ENCODE measurements at places on chromosomes 2 and 18.

GRCh38 chr18:10032331-10033015 is 118.7 kb downstream of the VAPA start:
- DNase-seq, result no peak

GRCh38 chr2:1421731-1422130 is 8.5 kb downstream of the TPO start:
- no peak for DNase-seq

DNA sequence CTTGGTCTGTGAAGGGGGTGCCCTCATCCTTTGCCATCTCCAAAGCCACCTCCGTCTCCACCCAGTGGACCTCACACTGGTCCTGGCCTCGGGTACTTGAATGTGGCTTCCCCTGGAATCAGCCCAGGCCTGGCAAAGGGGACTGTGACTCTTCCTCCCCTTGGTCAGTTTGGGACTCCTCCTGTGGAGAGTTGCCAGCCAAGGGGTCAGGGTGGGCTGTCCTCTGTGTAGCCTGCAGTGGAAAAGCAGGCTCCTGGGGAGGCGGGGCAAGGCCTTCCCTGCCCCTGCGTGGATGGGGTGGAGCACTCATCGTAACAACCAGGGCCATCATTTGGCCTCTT is 59.8 kb downstream of the INHBB start:
- DNase-seq, result no peak

GRCh38 chr2:227360351-227360750 is 18.8 kb downstream of the TM4SF20 start:
- no peak for DNase-seq

GRCh38 chr2:63776382-63776781 is 65.3 kb upstream of the UGP2 start:
- DNase-seq, result no peak

GRCh38 chr2:188701836-188702235 is 272.3 kb upstream of the COL3A1 start:
- no peak for DNase-seq

- no peak for DNase-seq
Observed at GRCh38 chr2:31504311-31504710, 76.4 kb downstream of the SRD5A2 start.

DNA sequence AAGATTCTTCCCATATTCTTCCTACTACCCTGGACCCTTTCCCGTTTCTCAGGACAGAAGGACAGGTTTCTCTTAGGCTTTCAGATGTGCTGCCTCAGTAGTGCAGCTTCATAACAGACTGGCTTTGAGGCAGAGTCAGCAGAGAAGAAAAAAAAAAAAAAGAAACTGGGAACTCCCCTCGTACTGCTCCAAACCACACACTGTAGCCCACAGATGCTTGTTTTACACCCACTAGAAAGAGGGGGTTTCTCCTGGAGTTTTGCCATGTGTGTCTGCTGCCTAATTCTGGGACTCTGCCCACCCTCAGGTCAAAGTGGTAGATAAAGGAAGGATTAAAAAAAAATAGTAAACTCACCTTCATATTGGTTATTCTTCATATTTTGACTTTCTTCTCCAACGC is 95.9 kb downstream of the NCOA1 start:
- no peak for DNase-seq

GRCh38 chr2:154400563-154401290 is 297.8 kb upstream of the KCNJ3 start:
- DNase-seq, result no peak

- DNase-seq, result no peak
Observed at GRCh38 chr2:118032169-118033013, 18.5 kb upstream of the CCDC93 start.

GRCh38 chr2:46569766-46570165 is 90.4 kb downstream of the TMEM247 start:
- no peak for DNase-seq

DNA sequence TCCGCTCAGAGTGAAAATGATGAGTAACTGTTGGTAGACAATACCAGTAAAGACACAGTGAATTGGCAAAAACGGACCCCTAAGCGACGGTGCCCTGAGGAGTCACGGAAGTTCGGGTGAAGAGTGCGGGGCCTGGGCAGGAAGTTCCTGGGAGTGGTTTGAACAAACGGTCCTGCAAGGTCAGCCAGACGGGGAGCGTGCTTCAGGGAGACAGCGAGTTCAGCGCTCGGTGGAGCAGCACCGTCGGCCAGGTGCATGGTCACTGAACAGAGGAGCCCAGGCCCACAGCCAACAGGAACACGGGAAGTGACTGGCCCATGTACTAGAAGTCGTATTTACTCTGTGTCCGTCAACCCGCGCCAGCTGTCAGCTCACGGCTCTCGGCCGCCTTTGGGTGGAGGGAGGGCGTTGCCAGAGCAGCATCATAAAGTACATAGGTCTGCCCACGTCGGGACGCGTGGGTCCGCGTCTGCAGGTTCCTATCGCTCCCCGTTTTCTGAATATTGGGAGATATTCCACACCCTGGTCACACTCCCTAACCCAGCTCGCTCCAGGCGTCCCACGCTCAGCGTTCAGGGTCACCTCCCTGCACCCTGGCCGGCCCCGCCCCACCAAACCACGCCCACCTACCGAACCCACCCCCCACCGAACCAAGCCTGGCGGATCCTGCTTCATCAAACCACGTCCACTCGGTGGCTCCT is 75.6 kb upstream of the UXS1 start:
- peak; percentile 52 for DNase-seq

DNA sequence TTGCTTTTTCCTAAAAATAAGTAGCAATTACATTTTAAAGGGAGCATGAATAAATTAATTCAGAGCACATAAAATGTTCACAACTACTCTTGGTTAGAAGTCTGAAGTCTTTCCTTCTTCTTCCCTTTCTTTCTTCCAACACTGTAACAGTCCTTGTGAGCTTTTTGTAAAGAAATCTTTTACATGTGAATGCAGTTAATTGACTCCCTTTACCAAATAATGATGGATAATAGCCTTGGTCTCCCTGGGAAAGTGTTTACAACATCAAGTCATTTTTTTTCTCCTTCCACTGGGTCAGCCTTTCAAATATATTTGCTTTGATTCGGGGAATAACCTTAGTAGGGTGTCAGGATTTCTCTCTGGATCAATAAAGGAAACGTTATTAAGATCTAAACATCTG is 39.1 kb downstream of the CALCRL start:
- no peak for DNase-seq

DNA sequence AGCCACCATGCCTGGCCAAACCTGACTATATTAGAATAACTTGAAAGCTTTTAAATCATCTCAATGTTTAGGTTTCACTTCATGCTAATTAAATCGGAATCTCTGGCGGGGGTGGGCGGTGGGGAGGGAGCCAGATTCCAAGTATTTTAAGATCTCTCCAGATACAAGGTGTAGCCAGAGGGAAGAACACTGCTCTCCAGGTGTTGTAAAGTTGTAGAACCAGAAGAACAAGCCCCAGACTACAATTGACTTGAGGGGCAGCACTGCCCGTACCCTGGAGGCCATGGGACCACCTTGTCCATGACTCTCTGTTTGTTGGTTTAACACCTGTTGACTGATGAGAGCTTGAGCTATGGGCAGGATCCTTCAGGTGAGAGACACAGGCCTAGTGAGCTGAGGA is 33.1 kb upstream of the GTF2A1L start:
- no peak for DNase-seq

GRCh38 chr2:85385746-85386145 is 24.4 kb downstream of the CAPG start:
- no peak for DNase-seq

GRCh38 chr2:149307014-149307413 is 23.4 kb upstream of the LYPD6 start:
- DNase-seq, result no peak

DNA sequence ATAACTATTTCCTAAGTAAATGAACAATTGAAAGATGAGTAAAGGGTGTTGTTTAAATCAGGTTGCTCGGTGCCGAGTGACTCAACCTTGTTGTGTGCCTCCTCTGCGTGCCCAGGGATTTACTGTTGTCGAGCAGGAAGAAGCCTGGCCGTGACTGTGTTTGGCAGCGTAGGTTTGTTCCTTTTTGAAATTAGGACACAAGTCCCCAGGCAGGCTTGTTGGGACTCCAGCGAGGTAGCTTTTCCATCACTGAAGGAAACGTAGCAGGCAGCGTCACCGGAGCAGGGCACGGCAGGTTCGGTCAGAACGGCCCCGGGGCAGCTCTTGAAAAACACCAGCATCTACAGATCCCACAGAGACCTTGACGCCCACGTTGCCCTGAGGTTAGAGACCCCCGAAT is 48.6 kb downstream of the TMEM18 start:
- no peak for DNase-seq

GRCh38 chr2:204487447-204488229 is 57.6 kb upstream of the PARD3B start:
- DNase-seq, result no peak

GRCh38 chr2:20988905-20989304 is 55.0 kb downstream of the APOB start:
- no peak for DNase-seq

- no peak for DNase-seq
Observed at GRCh38 chr2:30847329-30847728, 40.1 kb upstream of the CAPN13 start.

DNA sequence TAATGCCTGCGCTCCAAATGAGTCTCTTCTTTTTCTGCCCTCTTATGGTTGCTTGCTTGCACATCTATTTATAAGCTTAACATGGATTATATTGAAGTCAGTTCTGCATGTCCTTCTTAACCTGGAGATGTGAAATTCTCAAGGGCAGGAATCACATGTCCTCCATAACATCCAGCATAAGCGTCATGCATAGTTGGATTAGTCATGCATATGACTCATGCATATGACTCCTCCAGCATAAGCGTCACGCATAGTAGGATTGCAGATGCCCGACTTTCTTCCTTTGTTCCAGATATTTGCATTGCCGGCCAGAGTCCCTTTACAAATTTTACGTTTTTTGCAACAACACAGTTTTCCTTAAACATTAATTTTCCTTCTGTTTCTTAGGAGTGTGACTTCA is 308.6 kb downstream of the TGIF1 start:
- no peak for DNase-seq

GRCh38 chr18:70462078-70462439 is 173.2 kb downstream of the SOCS6 start:
- no peak for DNase-seq

- DNase-seq, result no peak
Observed at GRCh38 chr2:96396602-96397001, 61.0 kb downstream of the NCAPH start.

- DNase-seq, result no peak
Observed at GRCh38 chr2:68837861-68838341, 33.3 kb downstream of the BMP10 start.

DNA sequence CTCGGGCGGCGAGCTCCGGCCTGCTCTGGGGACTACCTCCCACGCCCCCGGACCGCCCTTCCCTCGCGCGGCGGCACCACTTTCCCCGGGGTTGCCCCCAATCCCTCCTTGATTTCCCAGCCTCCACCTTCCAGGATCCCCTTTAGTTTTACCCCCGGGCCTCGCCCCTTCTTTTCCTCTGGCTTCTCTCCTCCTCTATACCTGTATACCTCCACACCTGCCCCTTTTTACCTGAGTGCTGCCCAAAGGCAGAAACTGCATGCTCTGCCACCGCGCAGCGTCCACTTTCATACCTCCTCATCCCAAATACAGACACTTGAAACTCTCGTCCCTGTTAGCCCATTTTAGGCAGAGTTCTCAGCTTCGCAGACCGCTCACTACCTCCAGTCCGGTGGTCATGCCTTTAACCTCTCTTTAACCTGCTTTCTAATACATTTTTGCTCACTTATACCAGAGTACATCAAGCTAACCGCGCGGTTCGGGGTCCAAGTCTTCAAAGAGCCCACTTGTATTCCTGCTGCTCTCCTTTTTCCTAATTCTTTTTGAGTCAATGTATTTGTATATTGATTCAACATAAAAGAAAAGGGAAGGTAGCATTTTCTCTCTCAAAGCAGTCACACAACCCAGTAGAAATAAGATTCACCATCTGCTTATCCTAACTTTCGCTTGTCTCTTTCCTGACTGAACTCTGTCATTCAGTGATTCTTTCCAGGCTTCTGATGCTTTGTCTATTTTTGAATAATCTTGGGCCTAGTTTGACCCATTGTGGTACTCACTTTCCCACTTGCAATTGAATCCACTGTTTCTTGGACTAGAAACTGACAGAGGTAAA is 901 bp downstream of the SPOPL start:
- no peak for DNase-seq

- DNase-seq, result no peak
Observed at GRCh38 chr2:79770926-79771325, 258.1 kb downstream of the CTNNA2 start.

GRCh38 chr2:152466980-152467676 is 132.2 kb downstream of the FMNL2 start:
- DNase-seq, result no peak

DNA sequence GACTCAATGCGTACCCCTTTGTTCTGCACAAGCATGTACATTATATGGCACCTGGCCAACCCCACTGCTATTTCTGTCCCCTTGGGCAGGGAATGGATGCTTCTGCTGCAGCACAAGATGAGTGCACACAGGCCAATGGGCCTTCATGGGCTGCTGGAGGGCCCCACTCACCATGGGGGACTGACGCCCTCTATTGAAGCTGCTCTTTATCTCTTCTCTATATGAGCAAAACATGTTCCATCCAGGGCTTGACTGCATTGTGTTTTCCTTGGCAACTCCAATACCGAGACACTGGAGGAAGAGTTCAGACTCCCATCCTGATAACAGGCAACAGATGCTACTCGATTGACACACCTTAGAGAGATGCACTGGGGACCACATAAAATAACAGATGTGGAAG is 251.6 kb upstream of the NCKAP5 start:
- DNase-seq, result no peak

DNA sequence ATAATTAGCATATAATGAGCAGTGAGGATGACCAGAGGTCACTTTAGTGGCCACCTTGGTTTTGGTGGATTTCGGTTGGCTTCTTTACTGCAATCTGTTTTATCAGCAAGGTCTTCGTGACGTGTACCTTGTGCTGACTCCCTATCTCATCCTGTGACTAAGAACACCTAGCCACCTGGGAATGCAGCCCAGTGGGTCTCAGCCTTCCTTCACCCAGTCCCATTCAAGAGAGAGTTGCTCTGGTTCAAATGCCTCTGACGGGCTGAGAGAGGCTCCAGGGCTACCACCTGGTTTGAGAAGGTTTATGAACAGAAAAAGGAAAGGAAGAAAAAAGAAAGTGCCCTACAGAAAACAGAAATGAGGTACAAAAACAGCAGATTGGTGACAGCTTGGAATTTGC is 738.7 kb downstream of the SOCS6 start:
- no peak for DNase-seq

- no peak for DNase-seq
Observed at GRCh38 chr2:217934321-217935131, 68.3 kb downstream of the TNS1 start.

DNA sequence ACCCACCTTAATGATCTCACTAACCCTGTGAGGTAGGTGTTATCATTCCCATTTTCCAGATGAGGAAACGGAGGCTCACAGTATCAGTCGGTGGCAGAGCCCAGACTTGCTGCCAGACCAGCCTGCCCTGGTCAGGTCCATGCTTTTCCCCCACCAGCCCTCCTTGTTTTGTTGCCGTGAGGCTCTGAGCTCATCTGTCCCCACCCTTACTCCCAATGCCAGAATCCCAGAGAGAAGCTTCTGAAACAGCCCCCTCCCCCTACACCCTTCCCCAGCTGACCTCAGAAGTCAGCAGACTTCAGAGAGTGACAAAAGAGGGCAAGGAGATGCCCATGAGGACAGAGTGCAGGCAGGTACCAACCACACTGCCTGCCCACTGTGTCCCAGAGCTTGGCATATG is 20.8 kb upstream of the TNS1 start:
- DNase-seq, result no peak

- DNase-seq, result no peak
Observed at GRCh38 chr2:171390941-171391516, 42.8 kb downstream of the METTL8 start.

GRCh38 chr2:198252472-198252871 is 448.1 kb downstream of the PLCL1 start:
- no peak for DNase-seq
